ENCODE measurements at places on chromosomes 2 and 18. TPM values are rescaled to one million over a fixed set of nuclear protein-coding genes. Genes with fewer than 3 reads are reported as not detected.

DNA sequence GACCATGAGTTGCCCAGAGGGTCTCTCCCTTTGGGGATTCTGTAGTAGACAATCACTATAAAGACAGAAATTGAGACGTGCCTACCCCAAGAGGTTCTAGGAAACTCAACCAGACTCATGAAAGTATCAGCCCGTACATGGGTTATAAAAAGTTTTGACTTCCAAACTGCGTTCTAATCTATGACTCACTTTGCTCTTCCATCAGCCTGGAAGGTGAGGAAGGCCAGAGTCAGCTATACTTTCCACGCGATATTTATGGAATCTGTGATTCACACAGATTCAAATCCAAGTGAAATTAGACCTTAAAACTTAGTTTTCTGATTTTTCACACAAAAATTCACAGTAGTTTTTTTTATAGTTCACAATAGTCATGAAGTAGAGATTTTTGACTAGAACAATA is 7.7 kb upstream of the LYPD1 start:
- no peak overlapping the region for H3K27ac ChIP-seq
- H3K36me3 ChIP-seq: no peaks in the 10 kb centered on the region
- no peak for DNase-seq
- H3K27me3 ChIP-seq: no peaks in the 10 kb centered on the region
- no peaks in the 10 kb centered on the region for H3K4me1 ChIP-seq
- H3K4me3 ChIP-seq: no peak overlapping the region

DNA sequence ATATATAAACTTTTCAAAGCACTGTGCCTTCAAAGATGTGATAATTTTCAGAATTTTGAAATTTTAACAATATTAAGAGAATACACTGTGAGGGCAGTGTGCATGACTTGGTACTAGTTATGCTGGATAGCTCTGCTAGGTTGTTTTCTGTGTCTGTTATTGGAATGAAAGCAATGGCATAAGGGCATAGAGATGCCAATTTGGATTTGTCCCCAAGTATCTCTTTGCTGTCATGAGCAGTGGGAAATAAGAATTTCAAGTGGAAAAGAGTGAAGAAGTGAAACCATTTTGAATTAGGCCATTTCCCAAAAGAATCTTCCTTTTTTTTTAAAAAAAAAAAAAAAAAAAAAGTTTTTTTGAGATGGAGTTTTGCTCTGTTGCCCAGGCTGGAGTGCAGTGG is 76.8 kb downstream of the SLC39A10 start:
- H3K27ac ChIP-seq: no peak overlapping the region
- no peaks in the 10 kb centered on the region for H3K27me3 ChIP-seq
- H3K36me3 ChIP-seq: peaks cover 12% of the 10 kb centered on the region
- H3K4me3 ChIP-seq: no peak overlapping the region
- DNase-seq: no peak

- H3K27me3 ChIP-seq: no peaks in the 10 kb centered on the region
- H3K4me3 ChIP-seq: no peak overlapping the region
- no peak for DNase-seq
These were observed 176.6 kb downstream of the CELF4 start for GRCh38 chr18:37389041-37389440.

DNA sequence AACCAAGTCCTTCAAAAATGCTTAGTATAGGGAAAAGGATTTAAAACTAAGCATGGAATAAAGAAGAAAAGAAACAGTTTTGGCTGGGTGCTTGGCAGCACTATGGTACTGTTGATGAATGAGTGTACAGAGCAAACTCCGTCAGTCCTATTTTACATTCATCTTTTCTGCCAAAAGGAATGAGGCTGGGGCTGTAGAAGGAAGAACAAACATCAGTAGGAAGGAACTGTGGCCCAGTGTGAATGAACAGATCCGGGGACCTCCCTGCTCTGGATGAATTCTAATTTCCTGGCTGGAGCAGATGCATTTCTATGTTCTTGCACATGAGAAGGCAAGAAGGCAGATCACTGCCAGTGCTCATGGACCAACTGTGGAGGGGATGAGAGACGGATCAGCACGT is 474.0 kb upstream of the MEIS1 start:
- H3K4me3 ChIP-seq: no peak overlapping the region
- H3K27ac ChIP-seq: no peak overlapping the region
- no peaks in the 10 kb centered on the region for H3K27me3 ChIP-seq
- no peak for DNase-seq
- H3K4me1 ChIP-seq: no peaks in the 10 kb centered on the region

DNA sequence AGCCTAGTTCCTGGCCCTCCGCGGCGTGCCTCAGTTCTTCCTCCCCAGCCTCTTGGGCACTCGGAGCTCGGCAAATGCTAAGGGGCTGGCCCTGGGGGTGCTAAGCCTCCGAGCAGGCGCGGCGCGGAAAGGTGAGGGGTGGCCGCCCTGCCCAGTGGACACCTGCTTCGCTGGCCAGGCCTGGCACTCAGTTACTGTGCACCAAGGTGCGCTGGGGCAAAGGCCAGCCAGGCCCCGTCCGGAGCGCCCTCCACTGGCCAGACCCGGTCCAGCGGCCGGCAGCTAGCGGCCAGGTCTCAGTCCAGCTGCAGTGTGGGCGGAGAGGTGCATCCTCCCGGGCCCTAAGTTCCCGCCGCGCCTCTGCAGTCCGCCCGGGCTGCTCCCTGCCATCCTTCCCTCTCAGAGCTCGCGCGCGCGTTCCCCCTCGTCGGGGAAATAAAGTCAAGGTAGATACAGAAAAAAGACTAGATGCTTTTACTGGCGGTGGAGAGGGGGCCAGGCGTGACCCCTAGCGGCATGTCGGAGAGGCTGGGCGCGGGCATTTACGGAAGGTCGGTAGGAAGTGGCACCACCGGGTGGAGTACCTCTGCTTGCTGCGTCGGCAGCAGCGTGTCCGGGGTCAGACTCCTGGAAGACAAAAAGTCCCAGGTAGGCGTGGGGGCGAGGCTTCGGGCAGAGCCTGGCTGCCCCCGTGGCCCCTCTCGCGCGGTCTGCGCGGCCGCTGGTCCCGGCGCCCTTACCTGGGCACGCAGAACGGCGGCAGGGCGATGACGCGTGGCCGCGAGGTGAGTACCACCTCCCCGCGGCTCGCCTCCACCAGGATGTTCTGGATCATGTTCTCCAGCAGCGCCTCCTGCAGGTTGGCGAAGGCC is 9.4 kb upstream of the CRYBA2 start:
- no peaks in the 10 kb centered on the region for H3K36me3 ChIP-seq
- H3K27ac ChIP-seq: no peak overlapping the region
- no peak overlapping the region for H3K4me3 ChIP-seq
- H3K27me3 ChIP-seq: peaks cover 22% of the 10 kb centered on the region

DNA sequence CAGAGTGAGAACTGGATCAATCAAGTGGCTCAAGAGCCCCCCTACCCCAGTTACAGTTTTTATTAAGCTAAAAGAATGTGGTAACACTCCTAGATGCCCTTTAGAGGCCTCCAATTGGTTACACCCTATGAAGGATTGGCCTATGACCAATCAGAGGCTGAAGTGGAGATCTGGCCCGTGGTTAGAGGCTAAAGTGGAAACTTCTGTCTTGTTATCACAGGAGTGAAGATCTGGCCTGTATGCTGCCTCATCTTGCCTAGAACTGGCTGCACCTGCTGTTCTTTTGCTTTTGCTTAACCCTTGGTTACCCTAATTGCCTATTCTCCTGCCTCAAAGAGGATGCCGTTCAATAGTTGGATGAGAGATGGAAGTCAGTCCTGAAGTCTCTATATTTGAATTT is 100.1 kb upstream of the MAP2 start:
- no peak overlapping the region for H3K27ac ChIP-seq
- no peak overlapping the region for H3K4me3 ChIP-seq
- no peaks in the 10 kb centered on the region for H3K4me1 ChIP-seq
- DNase-seq: no peak
- no peaks in the 10 kb centered on the region for H3K27me3 ChIP-seq

DNA sequence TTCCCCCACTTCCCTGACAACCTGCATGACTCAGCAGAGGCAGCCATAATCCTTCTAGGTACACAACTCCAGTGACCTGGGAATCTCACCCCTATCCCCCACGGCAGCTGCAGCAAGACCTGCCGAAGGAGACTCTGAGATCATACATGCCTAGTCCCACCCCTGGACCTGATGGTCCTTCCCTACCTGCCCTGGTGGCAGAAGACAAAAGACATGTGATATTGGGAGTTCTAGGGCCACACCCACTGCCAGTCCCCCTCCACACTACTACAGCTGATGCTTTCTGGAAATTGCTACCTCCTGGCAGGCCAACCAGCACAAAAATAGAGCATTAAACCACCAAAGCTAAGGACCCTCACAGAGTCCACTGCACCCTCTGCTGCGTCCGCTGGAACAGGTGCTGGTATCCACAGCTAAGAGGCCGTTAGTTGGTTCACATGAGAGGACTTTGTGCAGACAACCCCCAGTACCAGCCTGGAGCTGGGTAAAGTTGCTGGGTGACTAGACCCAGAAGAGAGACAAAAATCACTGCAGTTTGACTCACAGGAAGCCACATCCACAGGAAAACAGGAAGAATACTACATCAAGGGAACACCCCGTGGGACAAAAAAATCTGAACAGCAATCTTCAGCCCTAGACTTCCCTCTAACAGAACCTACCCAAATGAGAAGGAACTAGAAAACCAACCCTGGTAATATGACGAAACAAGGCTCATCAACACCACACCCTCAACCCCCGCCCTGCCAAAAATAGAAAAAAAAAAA is 12.5 kb downstream of the MARCO start:
- H3K27ac ChIP-seq: no peak overlapping the region
- no peak for DNase-seq
- H3K27me3 ChIP-seq: no peaks in the 10 kb centered on the region
- no peaks in the 10 kb centered on the region for H3K36me3 ChIP-seq
- no peak overlapping the region for H3K4me3 ChIP-seq

DNA sequence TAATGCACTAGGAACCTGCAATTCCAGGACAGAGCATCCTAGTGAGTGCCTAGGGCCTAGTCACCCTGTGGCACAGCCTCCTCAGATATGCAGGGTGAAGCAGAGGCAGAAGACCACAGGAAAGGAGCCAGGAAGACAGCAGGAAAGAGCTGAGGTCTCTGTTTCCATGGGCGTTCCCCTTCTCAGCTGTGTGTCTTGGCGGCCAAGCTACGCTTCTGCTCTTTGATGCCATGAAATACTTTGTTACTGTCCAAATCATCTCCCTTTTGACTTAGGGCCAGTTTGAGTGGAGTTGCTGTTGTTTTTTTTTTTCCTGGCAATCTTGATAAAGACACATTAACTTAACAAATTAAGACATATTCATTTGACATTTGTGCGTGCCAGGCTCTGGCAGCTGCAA is 67.3 kb downstream of the APOB start:
- no peak overlapping the region for H3K4me3 ChIP-seq
- DNase-seq: no peak
- no peaks in the 10 kb centered on the region for H3K27me3 ChIP-seq
- no peaks in the 10 kb centered on the region for H3K36me3 ChIP-seq
- H3K27ac ChIP-seq: no peak overlapping the region

- no peak overlapping the region for H3K4me3 ChIP-seq
- DNase-seq: no peak
- H3K36me3 ChIP-seq: no peaks in the 10 kb centered on the region
- H3K27me3 ChIP-seq: no peaks in the 10 kb centered on the region
- no peak overlapping the region for H3K27ac ChIP-seq
These were observed 131.2 kb upstream of the ERBB4 start for GRCh38 chr2:212669761-212670160.

DNA sequence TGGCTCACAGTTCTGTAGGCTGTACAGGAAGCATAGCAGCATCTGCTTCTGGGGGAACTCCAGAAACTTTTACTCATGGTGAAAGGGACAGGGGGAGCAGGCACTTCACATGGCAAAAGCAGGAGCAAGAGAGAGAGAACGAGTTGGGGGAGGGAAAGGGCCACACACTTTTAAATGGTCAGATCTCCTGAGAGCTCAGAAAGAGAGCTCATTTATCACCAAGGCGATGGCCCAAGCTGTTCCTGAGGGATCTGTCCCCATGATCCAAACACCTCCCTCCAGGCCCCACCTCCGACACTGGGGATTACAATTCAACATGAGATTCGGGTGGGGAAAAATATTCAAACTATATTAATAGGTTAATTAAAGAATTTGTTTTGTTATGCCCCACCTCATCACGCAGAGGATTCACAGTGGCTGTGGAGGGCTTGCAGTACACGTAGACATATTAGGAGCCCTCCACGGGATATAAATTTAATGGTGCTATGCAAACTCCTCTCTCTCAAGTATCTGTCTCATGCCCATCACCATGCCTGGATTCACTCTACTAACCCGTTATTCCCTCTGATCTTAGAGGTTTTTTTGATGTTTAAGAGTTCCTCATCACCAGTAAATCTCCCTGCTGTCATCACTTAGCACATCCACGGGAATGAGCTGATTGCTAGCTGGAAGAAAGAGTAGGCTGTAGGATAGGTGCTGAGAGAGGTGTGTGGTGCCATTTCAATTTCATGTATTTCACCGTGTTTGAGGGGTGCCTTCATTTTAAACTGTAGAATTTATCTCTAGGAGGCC is 84.5 kb upstream of the ARHGAP28 start:
- H3K4me1 ChIP-seq: no peaks in the 10 kb centered on the region
- H3K27me3 ChIP-seq: no peaks in the 10 kb centered on the region
- no peak overlapping the region for H3K4me3 ChIP-seq
- DNase-seq: no peak

GRCh38 chr2:207279520-207279919 is 113.8 kb upstream of the KLF7 start:
- no peak overlapping the region for H3K27ac ChIP-seq
- H3K4me3 ChIP-seq: no peak overlapping the region
- no peaks in the 10 kb centered on the region for H3K4me1 ChIP-seq
- DNase-seq: no peak
- H3K36me3 ChIP-seq: no peaks in the 10 kb centered on the region

DNA sequence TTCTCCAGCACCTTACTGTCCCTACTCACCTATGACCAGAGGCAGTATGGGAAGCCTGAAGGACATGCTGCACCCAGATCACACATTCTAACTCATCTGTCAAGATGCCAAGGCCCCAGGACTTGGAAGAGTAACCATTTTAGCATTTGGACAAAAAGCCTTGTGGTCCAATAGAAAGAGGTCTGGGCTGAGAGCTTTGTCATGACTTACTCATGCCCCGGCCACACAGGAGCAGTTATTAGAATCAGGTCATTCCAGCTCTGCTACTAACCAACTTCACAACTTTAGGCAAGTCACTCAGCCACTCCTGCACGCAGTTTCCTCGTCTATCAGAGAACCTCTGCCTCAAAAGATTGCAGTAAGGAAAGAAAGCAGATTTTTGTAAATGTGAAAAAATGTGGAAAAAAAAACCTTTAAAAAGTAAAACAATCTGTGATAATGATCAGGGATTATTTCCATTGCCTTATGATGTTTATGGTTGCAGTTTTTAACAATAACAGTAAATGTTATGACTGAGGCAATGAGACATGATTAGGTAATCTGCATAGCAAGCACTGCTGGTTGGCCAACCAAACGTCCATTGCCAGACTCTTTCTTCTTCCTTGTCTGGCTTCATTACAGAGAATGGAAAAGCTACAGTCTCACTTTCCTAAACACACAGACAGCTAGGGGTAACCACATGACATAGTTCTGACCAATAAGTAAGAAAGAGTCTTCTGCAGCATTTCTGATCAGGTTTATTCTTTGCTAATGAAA is 255.4 kb upstream of the CHAC2 start:
- H3K27me3 ChIP-seq: no peaks in the 10 kb centered on the region
- H3K36me3 ChIP-seq: no peaks in the 10 kb centered on the region
- no peaks in the 10 kb centered on the region for H3K4me1 ChIP-seq
- H3K4me3 ChIP-seq: no peak overlapping the region

The DSG4 gene
- not detected for total RNA-seq

The REG1B gene
- total RNA-seq: not detected

The REV1 gene
- total RNA-seq: 69.4 TPM

The LYPD1 gene
- total RNA-seq: 0.93 TPM

The RETSAT gene
- total RNA-seq: 155 TPM

The REG3A gene
- total RNA-seq: not detected
